ENCODE measurements at places on chromosomes 4 and X.

DNA sequence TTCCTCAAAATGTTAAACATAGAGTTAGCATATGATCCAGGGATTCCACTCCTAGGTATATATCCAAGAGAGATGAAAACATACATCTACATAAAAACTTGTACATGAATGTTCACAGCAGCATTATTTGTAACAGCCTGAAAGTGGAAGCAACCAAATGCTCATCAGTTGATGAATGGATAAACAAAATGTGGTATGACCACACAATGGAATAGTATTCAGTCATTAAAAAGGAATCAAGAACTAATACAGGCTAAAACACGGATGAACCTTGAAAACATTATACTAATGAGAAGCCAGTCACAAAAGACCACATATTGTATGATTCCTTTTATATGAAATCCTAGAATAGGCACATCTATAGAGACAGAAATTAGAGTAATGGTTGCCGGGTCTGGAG, 42.7 kb upstream of the IQSEC2 start:
- DNase-seq, result no peak

DNA sequence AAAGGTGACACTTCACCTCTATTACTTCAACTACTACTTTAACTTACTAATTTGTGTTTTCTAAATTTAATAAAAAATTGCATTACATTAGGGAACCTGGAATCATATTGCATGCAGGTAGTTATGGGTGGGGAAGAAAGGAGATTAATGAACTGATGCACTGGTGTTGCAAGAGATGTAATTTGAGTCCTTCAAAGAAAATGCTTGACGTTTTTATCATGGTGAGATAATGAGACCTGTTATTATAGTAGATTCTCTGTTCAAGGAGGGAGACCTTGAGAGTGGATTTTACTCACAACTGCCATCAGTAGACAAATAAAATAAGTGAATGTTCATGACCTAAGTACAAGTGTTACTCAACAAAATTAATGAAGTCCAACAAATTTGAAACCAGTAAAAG, 26.4 kb upstream of the MED14 start:
- DNase-seq, result no peak

DNA sequence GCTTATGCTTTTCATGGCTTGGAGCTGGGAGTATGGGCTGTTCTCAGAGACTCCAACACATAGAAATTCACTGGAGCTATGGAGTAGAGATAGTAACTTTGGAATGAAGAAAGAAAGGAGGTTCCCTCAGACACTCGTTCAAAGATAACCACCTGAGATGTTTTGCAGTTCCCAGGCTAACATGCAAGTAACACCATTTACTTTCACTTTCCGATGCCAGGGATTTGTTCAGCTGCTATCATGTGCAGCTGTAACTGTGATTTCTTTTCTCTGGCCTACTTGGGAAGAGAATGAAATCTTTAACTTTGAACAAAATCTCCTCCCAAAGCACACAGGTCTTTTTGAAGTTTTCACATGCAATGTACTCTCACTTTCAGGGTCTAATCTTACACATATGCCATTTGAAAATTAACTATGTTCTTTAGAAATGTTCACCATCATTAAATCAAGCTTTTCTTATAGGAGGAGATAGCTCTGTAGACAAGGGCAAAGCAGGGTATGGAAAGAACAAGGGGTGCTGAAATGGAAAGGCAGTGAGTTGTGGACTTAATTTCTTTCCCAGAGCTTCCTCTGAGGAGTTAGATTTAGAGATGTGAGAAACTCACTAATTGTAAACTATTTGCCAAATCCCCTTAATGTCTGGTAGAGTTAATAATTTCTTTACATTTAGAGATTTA, 514.3 kb downstream of the PDHA2 start:
- no peak for DNase-seq

GRCh38 chr4:86497980-86498862, 95.9 kb upstream of the PTPN13 start:
- peak; percentile 51 for DNase-seq

DNA sequence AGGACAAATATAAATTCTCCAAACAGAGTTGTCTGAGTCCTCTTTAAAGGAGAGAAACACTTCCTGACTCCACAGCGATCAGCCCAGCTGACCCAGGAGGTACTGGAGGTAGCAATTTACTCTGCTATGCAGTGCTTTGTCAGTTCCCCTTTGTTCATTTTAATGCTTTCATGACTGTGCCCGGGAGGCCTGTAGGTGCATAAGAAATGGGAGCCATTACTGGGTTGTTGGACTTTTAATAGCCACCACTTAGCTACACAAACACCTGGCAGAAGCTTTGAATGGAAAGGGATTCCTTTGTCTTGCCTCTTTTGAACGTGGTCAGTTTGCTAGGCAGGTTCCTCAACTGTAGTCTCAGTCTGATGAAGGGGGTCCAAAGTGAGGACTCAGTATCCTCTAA, 59.0 kb upstream of the AFF2 start:
- DNase-seq, result no peak

DNA sequence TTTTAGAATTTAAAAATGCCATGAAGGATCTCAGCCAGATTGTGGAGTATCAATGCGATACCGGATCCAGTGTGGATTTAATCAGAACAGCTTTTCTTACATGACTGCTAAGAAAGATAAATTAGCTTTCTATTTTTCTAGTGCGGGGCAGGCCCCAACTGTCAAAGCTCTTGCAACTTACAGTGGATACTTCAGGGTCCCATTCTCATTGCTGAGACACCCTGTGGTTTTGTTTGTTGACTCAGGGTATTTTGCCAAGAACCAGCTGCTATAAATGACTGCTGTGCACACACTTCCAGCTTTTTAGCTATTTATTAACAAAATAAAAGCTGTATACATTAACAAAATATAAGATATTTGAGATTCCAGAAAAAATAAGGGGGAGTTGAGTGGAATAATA, 166.4 kb downstream of the DCLK2 start:
- DNase-seq, result no peak

- DNase-seq, result no peak
Measured at GRCh38 chr4:111031001-111031579, 408.2 kb upstream of the PITX2 start.

- DNase-seq, result no peak
Measured at GRCh38 chr4:15374656-15375055, 53.2 kb upstream of the C1QTNF7 start.

DNA sequence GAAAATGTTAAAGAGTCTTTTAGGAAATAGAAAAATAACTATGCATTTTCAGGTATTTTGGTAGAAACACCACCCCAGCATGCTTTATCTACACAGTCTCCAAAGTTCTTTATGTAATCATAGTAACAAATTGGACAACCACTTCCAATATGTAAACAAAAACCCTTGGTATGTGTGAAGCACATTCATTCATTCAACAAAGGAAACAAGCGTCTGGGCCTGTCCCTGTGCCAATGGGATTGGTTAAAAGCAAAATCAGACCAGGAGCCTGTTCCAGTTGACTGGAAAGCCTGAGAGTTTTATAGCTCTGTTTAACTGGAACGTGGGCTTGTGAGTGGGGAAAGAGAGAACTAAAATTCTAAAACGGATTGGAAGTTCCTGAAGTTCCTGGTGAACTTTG, 41.3 kb upstream of the TENM3 start:
- DNase-seq, result no peak

DNA sequence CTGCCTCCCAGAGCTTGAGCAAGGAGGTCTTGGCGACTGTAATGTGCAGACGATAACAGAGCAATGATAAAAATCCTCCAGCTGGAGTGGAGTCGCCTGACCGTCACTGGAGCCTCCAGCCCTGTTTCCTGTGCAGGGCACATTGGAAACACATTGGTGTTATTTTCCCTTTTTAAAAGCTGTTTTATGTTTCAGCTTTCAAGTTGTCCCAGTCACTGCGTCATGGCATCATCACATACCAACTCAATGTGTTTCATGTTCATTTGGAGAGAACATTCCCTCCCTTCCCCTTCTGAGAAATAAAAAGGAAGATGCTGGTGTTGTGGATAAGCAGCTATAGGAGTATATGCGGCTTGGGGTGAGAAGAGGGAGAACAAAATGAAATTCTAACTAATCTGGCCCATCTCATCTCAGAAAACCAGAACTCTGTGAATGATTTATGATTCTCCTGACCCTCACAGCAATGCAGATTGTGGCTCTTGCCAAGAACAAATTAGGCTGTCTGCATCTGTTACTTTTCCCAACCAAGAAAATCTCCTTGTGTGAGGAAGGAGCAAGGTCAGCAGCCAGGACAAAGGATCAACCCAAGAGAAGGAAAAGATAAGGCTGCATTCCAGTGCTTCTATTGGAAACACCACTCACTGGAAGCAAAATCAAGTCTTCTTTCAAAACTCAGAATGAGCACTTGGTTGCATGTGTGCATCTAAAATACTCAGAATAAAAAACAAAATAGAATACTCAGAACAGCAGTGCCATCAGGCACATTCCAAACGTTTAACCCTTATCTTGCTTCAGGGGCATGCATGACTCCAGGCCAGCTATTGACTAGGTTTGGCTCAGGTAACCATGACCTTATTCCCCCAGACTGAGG, 134.4 kb downstream of the RASL11B start:
- no peak for DNase-seq

- no peak for DNase-seq
Measured at GRCh38 chrX:148459343-148459742, 41.1 kb upstream of the AFF2 start.

DNA sequence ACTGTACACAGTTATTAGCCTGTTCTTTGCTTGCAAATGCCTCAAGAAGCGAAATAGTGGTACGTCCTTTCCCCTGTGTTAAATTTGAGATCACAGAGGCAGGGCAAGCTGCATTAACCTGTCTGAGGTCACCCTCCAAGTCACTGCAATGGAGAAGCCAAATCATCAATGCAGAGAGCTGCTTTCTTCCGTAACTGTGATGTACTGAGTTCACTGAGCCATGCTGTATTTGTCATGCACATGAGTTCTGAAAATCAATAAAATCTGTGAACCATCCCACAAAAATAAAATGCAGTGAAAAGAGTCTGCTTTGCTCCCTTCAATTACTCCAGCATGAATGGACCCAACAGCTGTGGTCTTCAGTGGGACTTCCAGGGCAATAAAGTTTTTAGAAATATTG, 393.5 kb downstream of the KCNIP4 start:
- DNase-seq, result no peak

GRCh38 chr4:55866290-55866907, 13.0 kb downstream of the EXOC1 start:
- peak; percentile 74 for DNase-seq

GRCh38 chr4:80078346-80079092, 5.5 kb upstream of the ANTXR2 start:
- DNase-seq, result no peak

- no peak for DNase-seq
Measured at GRCh38 chr4:151218343-151218742, 58.6 kb upstream of the PRSS48 start.

- DNase-seq, result peak; percentile 29
Measured at GRCh38 chr4:75248770-75249407, 265.3 kb downstream of the RCHY1 start.

DNA sequence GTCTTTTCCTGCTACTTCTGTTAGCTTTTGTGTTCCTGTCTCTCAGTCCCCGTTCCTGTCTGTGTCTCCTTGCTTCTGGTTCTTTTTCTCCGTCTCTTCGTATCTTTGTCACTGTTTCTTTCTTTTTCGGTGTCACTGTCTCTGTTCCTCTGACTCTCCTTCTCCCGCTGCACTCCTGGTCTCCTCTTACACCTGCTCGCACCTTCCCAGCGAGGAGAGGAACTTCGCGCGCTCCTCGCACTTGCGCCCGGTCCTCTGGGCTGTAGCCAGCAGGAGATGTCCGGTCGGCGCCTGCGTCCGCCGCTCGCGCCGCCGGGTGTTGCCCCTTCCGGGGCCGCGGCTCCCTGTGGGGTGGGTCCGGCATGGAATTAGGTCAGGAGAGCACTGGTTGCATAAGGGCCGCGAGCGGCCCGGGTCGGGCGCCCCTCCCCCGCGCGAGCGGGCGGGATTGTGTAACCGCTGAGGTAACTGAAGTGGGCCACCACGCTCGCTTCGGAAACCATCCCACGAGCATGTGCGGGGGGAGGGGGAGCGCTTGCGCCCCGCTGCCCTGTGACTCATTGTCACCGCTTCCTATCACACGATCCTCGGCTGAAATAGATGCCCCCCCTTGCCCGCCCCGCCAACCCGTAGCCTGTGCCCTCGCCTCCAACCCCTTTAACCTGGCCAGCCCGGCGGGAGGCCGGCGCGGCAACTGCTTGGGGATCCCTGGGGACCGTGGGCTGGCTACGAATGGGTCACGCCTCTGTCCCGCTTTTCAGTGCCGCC, 1.6 kb downstream of the LONRF3 start:
- DNase-seq, result no peak

- DNase-seq, result no peak
Measured at GRCh38 chrX:66015152-66015831, 24.6 kb downstream of the VSIG4 start.

GRCh38 chrX:73446831-73447230, at the start of gene CDX4:
CDX4 (plus strand) TSS chrX:73447053; CDS start chrX:73447254, 201 bp downstream.
- DNase-seq, result no peak

GRCh38 chrX:74890676-74891430, 34.4 kb downstream of the NEXMIF start:
- no peak for DNase-seq

DNA sequence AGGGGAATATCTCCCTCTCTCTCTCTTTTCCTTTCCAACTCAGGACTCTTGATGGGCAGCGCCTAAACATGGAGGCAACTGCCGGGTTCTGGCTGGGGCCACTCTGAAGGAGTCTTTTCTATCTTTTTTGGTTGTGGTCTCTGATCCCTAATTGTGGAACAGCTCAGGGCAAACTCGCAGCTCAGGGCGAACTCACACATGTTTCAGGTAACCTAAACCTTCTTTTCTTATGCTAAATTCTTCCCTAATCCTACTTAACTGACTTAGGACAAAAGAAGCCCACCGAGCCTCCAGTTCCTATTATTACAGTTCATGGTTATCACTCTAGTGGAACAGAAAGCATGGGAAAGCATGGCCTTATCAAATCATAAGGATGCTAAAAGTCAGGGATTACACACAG, 21.3 kb downstream of the ETDA start:
- DNase-seq, result no peak

DNA sequence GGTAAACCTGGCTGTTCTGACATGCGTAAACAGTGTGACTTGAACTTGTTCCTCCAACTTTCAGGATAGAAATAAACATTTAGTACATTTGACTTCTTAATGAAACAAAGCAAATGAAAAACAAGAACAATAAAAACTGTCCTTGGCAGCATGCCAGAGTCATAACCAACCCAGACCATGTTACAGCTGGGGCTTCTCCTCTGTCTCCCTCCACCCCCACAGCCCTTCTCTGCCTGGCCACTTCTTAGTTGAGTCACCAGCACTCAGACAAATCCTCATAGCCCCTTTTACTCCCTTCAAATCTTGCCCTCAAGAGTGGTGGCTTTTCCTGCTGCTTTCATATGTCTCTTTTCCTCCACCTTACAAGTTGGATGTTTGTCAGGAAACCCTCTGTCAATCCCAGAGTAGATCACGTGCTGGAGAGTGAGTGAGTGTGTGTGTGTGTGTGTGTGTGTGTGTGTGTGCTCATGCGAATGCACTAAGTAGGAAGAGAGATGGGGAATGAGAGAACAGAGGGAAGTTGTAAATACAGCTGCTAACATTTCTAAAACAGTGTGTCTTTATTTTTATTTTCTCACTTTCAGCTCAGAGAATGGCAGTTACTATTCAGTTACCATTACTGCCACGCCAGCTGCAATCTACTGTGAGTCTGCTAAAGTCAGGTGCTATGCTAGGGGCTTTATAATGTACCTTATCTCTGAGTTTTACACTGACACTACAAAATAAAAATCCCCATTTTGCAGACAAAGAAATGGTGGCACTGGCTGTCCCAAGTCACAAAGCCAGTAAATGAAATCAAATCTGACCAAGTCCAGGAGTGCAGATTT, 15.0 kb downstream of the SCARB2 start:
- peak; percentile 46 for DNase-seq

- DNase-seq, result no peak
Measured at GRCh38 chr4:137253949-137254348, 278.3 kb downstream of the PCDH18 start.

GRCh38 chrX:57930051-57930450, 19.8 kb upstream of the ZXDA start:
- DNase-seq, result no peak

Measured in RWPE1 (cell line).